ENCODE measurements at places on chromosomes 11 and 22.

GRCh38 chr22:20429254-20430100 is 8.1 kb downstream of the SCARF2 start:
- DNase-seq, result no peak

DNA sequence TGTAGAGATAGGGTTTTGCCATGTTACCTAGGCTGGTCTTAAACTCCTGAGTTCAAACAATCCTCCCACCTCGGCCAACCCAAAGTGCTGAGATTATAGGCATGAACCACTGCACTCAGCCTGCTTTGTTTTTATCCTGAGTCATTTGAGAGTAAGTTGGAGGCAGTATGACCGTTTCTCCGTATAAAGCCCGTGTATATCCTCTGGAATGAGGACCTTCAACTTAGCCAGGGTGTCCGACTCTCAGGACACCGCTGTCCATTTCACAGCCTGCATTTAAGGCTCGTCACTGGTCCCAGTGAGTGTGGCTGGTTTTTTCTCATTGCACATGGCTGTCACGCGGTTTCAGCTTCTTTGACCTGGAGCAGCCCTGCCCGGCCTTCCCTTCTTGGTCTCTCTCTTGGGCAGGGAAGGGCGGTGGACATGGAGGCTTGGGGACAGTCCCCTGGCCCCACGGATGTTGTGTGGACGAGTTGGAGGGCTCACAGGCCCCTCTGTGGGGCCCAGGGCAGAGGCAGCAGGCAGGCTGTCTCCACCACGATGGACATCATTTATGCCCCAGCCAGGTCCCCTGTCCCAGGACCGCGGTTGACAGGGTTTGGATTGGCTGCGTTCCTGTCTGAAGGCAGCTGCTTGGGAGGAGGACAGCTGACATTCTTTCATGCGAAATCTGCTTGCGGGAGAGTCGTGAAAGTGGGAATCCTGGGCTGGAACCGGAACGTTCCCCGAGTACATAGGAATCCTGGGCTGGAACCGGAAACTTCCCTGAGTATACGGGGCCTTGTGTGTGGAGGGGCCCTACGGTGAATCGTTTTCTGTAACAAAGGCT is 93.3 kb downstream of the KCNQ1 start:
- DNase-seq, result no peak

DNA sequence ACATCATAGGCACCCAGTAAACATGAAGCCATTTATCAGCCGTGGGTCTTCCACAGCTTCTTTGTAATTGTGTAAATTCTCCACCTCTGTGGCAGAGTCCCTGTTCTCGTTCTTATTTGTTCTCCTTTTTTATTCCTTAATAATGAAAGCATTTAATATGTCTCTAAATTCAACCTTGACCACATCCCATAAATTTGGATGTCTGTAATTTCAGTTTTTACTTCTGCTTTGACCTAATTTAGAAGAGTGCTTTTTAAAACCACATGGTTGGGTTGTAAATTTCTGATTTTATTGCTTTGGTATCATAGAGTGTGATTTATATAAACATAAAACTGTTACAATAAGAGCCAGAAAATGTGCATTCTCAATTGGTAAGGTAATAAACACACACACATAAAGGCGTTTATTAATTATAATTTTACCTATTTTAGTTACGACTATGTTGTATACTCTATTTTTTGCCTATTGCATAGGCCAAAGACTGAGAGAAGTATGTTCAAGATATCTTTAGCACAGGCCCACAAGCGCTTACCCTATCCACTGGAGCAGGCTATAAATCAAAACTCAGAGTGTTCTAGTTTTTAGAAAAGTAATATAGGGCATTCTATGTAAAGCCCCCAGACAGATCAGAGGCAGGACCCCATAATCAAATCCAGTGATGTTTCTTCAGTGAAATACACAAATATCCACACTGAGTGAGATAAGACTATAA is 58.0 kb upstream of the CCND1 start:
- no peak for DNase-seq

GRCh38 chr22:19879992-19880785 is 25.5 kb upstream of the GNB1L start:
- no peak for DNase-seq

- no peak for DNase-seq
Observed at GRCh38 chr11:132408877-132409276, 1038.5 kb downstream of the NTM start.

GRCh38 chr11:34335801-34336200 is 22.0 kb downstream of the ABTB2 start:
- DNase-seq, result no peak

DNA sequence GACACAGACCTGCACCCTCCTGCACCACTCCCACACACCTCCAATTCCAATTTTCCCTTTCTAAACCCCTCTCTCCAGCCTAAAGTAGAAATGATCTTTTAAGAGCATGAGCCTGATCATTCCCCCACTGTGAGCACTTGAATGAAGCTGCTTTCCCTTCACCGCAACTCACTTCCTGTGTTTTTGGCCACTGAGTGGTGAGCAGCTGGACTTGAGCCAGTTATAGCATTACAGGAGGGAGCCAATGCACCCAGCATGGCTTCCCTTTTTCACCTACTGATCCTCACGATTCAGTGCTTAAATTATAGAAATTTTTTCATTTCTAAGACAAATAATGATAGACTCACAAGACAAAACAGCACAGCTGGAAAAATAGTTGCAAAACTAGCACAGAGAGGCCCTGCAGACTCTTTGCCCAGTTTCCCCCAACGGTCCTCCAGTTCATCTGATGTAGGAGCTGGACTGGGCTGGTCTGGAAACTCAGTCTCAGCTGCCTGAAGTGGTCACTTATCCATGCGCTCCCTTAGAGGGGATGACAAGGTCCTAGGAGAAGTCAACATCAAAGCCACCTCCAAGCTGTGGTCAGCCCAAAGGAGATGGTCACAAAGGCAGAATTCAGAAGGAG is 9.7 kb upstream of the APOL4 start:
- DNase-seq, result no peak

- no peak for DNase-seq
Observed at GRCh38 chr11:17558025-17558780, 11.1 kb downstream of the OTOG start.

GRCh38 chr11:108904480-108904879 is 239.6 kb downstream of the DDX10 start:
- no peak for DNase-seq

- DNase-seq, result no peak
Observed at GRCh38 chr22:30694171-30694639, 469 bp upstream of the OSBP2 start.

DNA sequence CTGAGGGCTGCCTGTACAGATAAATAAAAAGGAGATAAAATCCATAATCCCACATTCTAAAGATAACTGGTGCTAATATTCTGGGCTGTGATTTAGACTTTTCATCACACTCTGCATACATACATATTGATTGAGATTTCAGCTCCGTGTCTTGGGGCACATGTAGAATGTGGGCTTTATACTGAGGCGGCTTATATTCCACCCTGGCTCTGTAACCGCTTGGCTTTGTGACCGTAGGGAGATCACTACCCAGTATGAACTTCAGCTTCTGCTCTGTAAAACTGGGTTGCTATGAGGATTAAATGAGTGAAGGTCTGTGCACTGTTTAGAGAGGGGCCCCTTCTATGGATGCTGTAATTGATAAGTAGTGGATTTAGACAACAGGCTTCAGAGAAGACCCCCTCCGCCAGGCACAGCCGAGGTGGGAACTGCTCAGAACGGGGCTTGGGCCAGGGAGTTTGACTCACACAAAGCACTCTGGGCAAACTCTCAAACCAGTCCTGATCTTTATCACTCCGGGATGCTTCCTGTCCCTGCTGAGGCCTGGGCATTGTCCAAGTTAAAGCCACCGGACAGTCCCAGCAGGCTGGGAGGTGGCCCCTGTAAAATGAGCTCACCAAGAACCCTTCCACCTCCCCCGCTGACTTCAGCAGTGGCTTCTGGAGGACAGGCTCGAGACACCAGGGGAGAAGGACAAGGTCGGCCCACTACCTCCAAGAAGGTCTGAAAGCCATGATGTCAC is 17.2 kb downstream of the KIAA1671 start:
- no peak for DNase-seq

DNA sequence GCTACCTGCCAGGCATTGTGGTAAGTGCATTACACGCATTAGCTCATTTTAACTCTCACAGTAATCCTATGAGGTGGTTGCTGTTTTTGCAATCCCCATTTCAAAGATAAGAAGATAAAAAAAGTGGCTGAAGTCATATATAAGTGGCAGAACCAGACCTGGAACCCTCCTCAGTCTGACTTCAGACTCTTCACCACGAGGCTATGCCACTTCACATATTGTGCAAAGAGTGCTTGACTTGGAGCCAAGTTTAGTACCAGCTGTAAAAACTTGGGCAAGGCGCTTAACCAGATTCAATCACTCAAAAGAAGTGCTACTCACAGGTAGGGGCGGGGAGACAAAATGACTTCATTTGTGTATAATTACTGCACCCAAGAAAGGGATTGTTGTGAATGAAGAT is 15.3 kb downstream of the BPIFC start:
- DNase-seq, result no peak

DNA sequence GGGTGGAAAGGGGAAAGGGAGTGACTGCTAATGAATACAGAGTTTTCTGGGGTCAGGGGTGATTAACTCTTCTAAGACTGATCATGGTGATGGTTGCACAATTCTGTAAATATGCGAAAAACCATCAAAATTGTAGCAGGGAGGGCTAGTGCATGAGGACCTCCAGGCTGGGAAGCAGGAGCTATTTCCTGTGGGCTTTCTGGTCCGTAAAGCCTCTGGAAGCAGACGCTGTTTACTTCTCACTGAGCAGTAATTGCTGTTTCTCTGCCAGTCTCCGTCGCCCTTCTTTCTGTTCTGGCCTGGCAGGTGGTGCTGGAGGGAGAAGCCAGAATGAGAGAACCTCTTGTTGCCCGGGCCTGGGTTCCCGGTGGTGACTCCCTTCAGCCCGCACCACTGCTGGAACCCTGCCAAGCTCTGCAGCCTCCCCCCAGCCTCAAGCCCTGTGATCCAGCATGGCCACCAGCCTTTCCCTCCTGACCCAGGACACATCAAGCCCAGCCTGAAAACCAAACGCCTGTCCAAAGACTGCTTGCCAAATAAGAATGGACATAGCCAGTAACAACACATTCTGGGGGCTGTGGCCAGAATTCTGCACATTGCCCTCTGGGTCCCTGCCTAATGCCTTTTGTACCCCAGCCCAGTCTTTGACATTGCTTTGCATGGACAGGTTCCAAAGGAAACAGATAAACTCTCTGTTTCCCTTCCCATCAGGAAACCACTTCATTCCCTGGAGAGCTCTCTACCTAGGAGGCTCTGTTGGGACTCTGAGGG is 201.0 kb upstream of the NAV2 start:
- no peak for DNase-seq

DNA sequence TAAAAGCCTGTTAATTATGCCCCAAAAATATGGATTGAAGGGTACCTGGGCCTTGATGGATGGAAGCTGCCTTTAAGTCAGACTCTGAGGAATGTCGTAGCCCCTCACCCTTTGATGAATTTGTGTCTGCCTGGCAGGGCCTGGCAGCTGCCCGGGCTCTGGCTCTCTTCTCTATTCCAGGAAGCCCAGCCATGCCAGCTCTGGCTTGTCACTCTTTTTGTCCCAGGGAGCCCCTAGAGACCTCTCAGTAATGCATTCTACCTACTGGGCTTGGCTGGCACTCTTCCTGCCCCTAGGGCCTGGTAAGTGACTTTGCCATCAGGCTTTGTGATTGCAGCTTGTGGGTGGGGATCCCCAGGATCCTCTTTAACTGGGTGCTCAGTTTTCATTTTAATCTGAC is 103.8 kb downstream of the GRIK4 start:
- DNase-seq, result no peak

DNA sequence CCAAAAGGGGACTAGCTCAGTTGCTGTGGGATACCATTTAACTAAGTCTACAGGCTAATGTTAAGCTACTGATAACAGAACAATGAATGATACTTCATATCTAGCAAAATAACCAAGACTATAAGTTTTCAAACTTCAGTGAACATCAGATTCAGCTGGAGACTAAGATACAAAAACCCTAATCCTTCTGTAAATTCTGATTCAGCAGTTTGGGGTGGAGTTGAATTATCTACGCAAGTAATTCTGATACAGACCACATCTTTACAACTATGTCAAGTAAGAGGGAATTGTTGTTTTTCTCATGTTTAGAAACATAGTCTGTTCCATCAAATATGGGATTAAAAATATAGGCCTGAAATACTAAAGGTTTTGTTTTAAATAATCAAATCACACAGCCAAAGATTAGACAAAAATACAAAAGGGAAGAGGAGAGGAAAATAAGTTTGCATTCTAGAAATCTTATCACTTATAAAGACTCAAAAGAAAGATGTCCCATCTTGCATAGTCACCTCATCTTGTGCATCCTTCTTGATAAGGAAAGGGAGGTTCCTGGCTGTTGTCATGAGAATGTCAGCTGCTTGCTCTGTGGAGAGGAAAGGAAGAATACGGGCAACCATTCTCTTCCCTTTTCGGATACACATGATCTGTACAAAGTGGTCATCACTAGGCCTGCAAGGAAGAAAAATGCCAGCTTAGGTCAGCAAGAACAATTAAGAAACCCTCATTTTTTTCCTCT is 21.4 kb downstream of the PATL1 start:
- no peak for DNase-seq

- DNase-seq, result no peak
Observed at GRCh38 chr11:58907780-58908179, 31.5 kb upstream of the GLYATL1 start.

DNA sequence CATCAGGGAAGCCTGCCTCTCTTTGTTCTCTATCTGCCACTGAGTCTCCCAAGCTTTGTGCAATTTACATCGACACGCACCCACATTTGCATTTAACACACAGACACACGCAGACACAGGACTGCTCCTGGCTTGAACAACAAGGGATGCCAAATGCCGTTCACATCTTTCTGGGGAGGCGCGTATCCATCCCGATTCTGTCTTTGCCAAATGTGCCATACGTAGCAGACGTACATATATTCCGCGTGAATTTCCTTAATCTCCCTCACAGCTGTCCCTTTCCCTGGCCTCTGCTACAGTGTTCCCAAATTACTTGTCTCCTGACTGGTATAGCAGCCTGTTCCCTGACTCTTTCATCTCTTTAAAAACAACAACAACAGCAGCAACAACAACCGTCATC is 409.5 kb downstream of the MIAT start:
- DNase-seq, result no peak

- DNase-seq, result no peak
Observed at GRCh38 chr22:30045901-30046715, 34.2 kb upstream of the HORMAD2 start.

- no peak for DNase-seq
Observed at GRCh38 chr11:45282081-45282480, 4.1 kb downstream of the SYT13 start.

- DNase-seq, result no peak
Observed at GRCh38 chr22:17918840-17919239, 105.5 kb downstream of the MICAL3 start.

GRCh38 chr11:126919147-126919823 is 81.3 kb downstream of the KIRREL3 start:
- DNase-seq, result no peak

DNA sequence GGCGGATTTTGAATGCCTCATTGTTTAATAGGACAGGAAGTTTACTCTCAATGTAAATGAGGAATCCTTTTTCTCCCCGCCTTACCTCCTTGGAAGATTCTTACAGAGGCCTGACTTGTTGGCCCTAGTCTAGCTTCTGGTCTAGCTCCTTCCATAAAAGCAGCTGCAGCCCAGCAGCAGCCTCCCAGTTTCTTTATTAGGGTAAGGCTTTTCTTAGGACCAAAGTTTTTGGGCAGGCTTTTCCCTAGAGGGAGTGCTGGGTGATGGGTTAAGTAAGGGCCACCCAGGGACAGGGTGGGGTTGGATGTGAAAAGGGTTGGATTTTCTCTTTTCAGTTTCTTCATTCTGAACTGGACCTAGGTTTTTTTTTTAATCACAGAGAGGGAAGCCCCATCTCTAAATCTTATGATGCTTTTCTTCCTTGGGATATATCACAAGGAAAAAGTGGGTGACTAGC is 49.7 kb downstream of the LIF start:
- no peak for DNase-seq

- no peak for DNase-seq
Observed at GRCh38 chr11:44742508-44743246, 15.9 kb downstream of the TSPAN18 start.

Data from esophagus squamous epithelium (tissue), 5 donors.